ENCODE measurements at places on chromosomes 7 and 10.

DNA sequence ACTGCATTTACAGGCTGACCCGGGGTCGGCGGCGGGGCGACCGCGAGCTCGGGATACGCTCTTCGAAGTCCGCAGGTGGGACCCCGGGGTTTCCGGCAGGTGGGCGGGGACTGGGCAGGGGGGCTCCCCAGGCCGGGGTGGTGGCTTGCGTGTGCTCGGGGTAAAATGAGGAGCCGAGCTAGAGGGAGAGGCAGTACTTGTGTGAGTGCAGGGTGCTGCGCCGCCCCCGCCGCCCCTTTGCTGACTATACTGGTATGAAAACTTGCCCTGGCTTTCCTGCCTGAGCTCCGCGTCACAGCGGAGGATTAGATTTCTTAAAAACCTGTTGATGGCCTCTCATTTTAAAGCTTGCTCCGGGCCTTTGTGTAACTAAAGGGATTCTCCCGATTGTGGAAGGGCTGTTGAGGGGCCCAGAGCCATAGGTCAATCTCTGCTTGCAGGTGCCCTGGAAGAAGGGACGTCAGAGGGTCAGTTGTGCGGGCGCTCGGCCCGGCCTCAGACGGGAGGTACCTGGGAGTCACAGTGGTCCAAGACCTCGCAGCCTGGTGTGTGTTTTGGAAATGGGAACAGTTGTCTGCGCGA is 488 bp downstream of the ARMC10 start:
- DNase-seq = no peak

- no peak for DNase-seq
Observed at GRCh38 chr10:29105516-29106215, 183.2 kb upstream of the LYZL1 start.

DNA sequence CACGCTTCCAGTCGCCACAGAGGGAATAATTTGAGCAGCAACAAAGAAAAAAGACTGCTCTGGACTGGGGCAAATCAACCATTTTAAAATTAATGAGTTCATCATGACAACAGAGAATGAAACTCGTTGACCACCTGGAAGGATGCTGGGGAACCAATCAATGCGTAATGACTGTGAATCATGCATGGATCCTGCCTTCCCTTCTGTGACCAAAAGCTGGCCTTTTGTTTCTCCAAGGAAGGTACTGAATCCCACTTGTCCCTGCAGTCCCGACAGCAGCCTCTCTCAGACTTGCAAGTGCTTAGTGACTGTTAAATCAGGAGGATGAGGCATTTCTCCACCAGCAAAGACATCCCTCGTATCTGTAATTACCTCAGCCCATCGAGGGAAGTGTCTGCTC is 68.0 kb upstream of the TNS3 start:
- DNase-seq = no peak

DNA sequence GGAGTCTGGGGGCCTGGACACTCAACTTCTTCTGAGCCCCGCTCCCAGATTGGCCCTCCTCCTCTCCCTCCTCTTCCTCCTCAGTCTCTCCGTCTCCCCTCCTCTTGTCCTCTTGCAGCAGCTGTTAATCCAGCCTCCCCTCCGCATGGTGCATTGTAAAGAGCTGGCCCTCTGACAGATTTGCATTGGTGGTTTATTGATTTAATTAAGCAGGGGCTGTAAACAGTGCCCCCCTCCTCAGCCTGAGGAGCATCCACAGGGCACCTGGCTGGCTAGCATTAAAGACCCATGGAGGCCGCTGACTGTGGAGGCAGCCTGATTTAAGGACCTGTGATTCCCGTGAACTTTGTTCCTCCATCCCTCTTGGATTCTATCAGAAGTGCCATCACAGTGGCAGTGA is 28.9 kb upstream of the PCBD1 start:
- no peak for DNase-seq

DNA sequence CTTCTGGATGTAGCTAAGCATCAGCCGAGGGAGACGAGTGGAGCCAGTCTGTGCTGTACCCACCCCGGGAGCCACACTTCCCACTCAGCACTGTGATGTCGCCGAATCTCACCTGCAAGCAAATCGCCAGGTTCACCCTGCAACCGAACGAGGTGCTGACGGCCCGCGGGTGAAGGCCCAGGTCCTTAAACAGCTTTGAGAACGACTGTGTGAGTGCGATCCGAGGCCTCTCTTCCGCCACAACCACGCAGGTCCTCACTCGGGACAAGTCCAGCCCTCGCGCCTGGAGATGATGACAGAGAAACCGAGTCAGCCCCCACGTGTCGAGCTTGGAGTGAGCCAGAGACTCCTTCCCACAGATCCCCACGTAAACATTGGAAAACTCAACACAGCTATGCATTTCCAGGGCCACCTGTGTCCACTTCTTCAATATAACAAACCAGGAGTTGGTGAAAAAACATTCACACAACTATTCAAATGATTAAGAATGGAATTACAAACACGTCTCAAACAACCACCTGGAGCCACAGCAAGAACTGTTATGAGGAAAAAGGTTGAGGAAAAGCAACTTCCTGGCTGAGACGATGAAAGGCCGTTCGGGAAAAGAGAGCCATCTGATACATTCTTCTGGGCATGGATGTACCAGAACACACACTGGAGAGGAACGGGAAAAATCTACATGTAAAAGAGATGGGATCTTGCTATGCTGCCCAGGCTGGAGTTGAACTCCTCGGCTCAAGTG is 191.8 kb downstream of the ZMYND11 start:
- DNase-seq = no peak

DNA sequence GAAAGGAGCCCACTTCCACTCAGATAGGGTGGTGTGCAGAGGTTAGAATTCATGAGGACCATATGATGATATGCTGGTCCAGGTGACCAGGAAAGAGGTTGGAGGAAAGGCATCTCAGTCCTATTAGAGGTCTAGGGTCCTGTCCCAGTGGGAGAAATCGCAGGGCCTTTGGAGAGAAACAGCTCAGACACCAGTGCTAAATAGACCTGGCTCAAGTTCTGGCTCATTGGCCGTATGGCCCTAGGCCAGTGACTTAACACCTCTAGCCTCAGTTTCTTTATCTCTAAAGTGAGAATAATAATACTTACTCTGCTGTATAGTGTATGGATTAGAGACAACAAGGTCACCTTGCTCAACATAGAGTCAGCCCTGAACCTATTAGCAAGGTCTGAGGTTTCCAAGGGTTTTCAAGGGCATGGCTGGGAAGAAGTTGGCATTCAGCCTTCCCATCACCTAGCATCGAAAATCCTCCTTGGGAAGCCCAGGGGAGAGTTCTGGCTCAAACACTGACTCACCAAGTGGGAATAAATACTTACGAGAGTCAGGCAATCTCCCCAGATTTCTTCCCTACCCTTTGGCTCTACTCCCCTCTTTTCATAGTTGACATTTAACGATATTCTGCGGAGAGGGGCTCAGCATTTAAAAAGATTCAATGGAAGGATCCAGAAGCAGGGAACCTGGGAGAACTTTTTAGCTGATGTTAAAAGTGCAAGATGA is 473.1 kb upstream of the PODXL start:
- DNase-seq = no peak

DNA sequence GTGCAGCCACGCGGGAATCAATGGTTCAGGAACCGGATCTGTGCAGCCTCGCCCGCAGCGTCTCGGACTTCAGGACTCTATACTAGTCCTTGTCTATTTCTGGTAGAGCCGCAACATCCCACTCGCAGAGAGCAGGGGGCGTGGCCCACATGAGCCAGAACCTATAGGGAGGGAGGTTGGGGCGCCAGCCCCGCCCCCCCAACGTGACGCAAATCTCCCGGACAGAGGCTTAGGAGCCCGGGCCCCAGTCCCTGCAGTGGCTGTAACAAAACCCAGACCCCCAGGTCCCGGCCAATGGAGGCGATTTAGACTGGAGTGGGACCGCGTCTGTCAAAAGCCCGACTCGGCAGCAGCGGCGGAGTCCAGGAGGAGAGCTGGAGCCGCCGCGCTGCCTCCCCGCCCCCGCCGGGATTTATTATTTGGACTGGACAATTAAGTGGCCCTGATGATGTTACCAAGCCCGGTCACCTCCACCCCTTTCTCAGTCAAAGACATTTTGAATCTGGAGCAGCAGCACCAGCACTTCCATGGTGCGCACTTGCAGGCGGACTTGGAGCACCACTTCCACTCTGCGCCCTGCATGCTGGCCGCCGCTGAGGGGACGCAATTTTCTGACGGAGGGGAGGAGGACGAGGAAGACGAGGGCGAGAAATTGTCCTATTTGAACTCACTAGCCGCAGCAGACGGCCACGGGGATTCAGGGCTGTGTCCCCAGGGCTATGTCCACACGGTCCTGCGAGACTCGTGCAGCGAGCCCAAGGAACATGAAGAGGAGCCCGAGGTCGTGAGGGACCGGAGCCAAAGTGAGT is at the start of gene NKX2-3:
Gene NKX2-3, plus strand, starts transcription at position 256 of the 809 bp plus-strand sequence. Its CDS starts 190 bp downstream, at position 446.
- DNase-seq = peak; percentile 13

GRCh38 chr7:101625031-101625791 is 3.9 kb downstream of the MYL10 start:
- no peak for DNase-seq

GRCh38 chr7:27605283-27605682 is 57.4 kb downstream of the HIBADH start:
- no peak for DNase-seq

GRCh38 chr10:75839020-75839419 is 407.6 kb downstream of the LRMDA start:
- DNase-seq = no peak

DNA sequence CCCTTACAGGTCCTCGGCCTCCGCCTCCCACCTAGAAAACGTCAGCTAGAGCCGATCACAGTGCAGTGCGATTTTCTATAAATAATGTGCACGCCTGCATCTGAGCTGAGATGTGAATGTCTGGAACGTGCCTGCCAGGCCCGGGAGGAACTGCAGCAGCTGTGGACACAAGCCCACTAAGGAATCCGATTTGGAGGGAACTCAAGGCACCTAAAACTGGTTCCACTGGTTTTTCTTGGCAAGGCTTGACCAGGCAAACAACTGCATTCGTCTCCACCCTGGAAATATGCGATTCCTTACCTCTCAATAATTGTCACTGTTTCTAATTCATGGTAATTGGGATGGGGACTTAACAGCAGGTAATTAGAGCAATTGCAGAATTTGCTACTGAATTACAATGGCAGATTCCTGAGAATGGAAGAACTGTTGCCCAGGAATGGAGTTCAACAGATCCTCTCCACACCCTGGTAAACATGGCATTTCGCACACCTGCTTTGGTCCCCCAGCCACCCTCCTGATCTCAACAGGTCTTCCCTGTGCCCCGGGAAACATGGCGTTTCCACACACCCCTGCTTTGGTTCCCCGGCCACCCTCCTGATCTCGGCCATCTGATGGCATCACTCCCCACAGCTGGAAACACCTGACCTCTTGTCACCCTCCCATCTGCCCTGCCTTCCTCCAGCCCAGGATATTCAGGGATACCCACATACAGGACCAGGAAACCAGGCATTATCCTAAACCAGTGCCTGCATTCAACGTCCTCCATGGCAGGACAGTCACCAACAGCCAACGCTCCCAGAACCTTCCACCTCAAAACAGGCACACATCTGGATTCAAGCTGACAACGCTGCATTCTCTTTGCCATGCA is 76.0 kb downstream of the DIP2C start:
- no peak for DNase-seq

DNA sequence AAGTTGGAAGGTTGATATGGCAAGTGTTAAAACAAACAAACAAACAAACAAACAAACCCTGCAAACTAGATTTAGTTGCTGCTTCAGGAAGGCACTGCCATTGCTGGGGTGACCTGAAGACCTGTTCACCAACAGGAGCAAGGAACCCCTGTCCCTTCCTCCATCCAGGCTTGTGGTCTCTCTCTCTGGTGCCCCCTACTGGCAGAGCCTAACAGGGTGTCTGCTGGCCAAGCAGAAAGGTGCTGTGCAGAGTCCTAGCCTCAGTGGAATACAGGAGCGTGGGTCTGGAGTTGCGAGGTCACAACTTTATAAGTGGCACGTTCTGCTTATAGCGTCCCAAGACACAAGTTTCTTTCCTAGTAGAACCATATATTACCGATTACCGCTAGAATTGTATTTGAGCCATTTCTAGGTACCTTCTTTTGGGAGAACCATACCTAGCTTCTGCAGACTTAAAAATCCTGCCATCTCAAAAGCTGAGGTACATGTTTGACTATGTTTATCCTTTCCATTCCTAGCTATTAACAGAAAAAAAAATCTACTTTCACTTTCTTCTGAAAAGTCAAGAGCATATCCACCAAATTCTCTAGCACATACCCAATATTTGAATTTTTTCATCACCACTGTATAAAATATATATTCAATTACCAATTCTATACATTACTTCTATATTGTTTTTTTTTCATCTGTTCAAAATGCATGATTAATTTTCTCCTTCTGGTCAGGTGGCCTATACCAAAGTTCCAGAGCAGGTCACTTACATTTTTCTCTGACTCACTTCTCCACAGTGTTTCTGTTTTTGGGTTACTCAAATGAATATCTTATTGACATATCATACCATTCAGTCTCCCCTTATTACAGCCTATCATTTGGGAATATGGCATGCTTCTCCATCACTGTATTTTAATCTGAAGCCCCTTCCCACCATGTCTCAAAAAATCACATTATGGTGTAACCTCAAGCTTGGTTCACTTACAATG is 29.1 kb upstream of the CALD1 start:
- no peak for DNase-seq

DNA sequence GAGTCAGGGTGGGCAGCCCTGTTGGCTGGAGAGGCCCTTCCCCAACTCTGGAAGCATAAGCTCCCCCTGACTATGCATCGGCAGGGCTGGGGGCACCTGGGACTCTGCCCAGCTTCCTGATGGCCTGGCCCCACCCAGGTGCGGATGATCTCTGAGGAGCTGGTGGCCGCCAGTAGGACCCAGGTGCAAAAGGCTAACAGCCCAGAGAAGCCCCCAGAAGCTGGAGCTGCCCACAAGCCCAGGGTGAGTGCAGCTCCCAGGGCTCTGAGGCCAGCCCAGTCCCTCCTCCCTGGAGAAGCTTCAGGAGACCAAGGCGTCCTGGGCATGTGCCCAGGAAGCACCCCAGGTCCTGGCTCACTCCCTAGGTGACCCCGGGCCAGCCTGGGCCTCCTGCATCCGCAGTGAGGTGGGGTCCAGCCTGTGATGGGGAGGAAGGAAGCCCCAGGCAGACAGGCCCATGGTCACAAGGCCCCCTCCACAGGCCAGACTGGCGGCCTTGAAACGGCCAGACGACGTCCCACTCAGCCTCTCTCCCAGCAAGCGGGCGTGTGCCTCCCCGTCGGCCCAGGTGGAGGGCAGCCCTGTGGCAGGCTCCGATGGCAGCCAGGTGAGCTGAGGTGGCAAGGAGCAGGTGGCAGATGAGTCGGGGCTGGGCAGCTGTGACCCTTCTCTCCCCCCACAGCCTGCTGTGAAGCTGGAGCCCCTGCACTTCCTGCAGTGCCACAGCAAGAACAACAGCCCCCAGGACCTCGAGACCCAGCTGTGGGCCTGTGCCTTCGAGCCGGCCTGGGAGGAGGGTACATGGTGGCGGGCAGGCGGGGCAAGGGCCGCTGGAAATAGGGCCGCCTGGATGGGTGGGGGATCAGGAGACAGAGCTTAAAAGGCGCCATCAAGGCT is 3.0 kb downstream of the LRWD1 start:
- no peak for DNase-seq

GRCh38 chr7:142709921-142710320 is 39.4 kb upstream of the PRSS1 start:
- DNase-seq = no peak

GRCh38 chr7:44368455-44368854 is 43.1 kb upstream of the CAMK2B start:
- DNase-seq = no peak

Data from NCI-H524 treated with DMSO at 0.1 percent for 48 hours (cell line).